ENCODE measurements at places on chromosomes 7 and 10.

DNA sequence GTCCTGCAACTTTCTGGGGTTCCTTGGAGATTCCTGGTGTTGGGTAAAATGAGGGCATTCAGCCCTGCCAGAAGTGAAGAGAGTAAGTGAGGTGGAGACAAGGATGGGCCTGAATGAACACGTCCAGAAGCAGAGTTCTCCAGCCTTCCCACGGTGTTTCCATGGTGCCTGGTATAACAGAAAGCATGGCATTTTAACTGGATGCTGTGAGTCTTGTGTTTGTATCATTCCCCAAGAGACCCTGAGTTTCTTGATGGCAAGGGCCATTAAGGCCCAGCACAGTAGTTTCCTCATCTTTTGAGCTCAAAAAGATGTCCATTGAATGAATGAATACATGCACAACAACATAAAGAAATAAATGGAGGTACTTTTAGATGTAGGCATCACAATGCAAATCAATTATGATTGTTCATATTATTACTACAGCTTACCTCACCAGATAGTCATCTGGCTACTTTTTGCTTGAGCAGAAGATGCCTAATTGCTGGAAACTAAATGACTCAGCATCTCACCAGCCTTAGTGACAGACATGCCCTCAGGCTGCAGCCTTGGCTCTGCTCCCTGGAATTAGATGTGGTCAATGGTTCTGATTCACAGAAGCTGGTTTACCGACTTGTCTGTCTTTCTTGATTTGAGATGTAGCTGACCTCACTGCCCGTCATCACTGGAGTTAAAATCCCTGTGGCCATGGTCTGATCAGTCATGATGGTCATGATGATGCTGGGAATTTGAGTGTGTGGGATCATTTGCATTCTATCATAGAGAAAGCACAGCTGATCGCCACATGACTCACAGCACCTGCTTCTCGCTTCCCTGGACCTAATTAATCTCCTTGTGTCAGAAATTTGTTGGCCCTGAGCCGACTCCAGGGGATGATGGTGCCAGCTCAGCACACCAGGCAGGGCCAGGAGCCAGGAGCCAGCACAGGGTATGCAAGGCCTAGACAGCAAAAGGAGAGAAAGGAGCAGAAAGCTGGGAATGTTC is 83.9 kb downstream of the CXCL12 start:
- DNase-seq: peak; percentile 12

DNA sequence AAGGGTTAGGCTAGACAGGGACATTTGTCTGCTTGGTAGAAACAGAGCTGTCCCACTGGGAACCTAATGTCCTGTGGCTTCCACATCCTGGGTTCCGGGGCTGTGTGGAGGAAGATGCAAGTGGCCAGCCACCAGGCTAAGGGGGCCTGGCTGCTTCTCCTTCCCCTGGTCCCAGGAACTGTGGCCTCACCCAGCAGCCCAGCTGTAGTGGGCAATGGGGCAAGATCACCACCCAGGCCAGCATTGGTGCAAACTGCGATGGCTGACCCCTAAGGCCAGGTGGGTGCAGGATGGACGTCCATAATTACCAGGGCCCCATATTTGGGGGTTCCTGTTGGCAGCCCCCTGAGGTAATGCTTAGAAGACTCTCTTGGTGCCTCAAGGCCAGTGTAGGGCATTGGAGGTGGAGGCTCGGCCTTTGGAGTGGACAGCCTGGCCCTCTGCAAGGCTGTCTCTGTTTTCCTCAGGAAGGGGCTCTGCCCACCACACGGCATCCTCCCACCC is 226.7 kb downstream of the TCF7L2 start:
- no peak for DNase-seq

- DNase-seq: peak; percentile 11
These were observed 34.2 kb downstream of the CYP17A1 start for GRCh38 chr10:102802920-102803534.

DNA sequence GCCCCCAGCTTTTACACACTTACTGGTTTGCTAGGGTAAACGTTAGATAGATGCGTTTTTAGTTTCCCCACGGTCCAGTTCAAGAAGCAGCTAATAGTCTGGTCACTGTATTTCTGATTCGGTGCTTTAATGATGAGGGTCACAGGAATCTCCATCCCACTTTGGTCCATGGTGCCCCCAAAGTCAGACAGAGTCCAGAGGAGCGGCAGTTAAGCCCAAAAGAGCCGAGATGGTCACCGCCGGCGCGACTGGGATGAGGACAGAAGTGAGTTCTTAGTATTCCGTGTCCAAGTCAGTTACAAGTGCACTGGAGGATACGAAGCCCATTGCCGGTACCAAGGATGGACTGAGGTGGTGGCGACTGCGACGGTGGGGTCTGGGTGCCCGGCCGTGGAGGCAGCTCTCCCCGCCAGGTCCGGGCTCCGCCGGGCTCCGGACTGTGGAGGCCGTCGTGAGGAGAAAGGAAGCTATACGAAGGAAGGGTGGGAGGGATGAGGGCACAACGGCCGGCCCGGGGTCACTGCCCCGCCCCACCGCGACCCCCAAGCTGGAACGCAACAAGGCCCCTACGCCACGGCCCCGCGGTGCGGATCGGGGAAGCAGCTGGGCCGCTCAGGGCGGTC is 663 bp downstream of the HERPUD2 start:
- DNase-seq: peak; percentile 26

DNA sequence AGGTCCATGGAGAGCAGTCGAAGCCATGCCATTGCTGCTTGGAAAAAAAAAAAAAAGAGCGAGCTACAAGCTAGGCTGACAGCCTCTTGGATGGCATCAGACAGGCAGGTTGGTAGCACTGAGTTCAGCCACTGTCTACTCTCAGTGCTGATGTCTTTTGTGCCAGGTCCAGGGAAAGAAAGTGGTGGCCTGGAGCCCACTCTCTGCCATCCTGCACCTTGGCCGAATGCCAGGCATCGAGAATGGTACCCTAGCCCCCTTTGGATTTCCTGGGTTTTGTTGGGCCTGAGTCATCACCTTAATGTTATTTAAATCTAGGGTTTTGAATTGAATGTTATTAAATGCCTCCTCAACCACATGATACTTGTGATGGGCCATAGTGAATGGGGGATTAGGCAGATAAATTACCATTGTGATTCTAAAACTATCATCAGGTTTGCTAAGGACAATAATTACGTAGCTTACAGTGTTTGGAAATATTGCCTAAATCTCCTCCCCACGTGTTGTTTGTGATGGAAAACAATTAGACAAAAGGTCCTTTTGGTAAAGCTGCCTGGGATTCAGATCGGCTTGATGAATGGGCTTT is 195.7 kb upstream of the GPR26 start:
- DNase-seq: no peak

DNA sequence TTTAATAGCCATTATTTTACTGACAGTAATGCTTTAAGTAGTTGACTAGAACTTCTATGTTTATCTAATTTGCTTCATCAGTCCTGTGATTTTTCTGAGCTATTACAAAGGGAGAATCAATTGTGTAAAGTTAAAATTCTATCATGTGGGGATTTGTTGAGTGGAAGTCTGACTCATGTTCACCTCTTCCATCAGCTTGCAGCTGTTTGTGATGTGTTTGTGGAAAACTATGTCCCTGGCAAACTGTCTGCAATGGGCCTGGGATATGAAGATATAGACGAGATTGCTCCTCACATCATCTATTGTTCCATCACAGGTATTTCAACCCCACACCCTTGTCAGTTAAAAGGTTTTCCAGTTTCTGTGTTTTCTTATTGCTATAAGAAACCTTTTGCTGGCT is 59.9 kb downstream of the SUGCT start:
- no peak for DNase-seq

GRCh38 chr7:139451638-139452037 is 31.8 kb downstream of the KLRG2 start:
- DNase-seq: no peak

Measured in activated CD4-positive, alpha-beta T cell treated with anti-CD3 and anti-CD28 coated beads for 48 hours (primary cell).